ENCODE measurements at places on chromosomes 2 and 18.

DNA sequence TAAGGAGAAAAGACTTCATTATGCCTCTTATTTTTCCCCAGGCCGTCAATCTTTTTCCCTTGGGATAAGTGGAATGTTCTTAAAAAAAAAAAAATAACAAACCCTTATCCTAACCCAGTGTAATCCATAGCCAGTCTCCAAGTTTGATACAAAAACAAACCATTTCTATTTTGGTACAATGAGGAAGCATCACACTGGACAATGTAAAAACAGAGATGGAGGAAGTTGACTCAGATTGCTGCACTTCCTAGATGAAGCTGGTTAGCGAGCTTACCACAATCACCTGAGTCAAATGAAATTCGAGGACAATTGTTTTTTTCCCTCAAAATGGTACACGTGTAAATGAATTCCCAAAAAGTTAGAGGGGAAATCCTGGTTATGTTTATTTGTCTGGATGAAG, 259.7 kb downstream of the TCF4 start:
- no peak for DNase-seq

DNA sequence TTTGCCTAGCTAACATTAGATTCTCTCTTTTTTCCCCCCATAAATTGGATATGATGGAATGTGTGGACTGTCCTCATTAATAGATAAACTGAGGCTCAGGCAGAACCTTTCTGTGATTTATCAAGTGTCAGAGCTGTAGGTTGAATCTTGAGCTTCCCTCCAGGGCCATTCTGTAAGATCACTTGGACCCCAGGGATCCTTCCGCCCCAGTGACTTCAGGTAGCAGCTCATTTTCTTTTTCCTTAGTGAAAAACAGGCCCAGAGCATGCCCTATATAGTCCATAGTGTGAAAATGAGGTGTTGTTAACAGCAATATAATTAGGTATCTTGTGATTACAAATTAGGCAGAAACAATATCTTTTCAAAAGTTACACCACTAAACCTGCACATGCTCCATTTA, 269.7 kb downstream of the ZNF385B start:
- no peak for DNase-seq

DNA sequence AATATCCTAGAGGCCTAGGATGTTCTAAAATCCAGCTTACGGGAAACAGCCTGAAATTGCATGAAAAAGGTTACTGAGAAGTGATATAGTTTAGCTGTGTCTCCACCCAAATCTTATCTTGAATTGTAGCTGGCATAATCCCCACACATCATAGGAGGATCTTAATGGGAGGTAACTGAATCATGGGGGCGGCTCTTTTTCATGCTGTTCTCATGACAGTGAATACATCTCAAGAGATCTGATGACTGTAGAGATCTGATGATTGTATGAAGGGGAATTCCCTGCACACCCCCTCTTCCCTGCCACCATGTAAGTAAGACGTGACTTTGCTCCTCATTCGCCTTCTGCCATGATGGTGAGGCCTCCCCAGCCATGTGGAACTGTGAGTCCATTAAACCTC, 385.6 kb upstream of the ID2 start:
- DNase-seq = no peak

DNA sequence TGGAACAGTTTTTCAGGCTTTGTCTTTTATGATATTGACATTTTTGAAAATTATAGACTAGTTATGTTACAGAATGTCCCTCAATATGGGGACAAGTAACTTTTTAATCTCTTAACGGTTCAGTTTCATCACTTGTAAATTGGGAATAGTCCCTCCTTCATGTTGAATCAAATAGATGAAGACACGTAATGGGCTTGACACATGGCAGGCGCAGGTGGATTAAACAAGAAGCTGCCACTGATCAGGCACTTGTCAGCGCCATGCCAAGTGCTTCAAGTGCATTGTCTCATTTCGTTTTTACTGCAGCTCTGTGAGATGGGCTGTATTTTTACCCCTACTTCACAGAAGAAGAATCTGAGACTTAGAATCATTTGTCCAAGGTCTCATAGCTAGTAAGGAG, 9.5 kb upstream of the SMAD4 start:
- DNase-seq = no peak

GRCh38 chr2:63046552-63046951, 4.1 kb upstream of the OTX1 start:
- no peak for DNase-seq

- DNase-seq = no peak
These were observed 247.8 kb upstream of the HDAC4 start for GRCh38 chr2:239648607-239649006.

GRCh38 chr18:60100778-60101177, 201.0 kb downstream of the PMAIP1 start:
- no peak for DNase-seq

DNA sequence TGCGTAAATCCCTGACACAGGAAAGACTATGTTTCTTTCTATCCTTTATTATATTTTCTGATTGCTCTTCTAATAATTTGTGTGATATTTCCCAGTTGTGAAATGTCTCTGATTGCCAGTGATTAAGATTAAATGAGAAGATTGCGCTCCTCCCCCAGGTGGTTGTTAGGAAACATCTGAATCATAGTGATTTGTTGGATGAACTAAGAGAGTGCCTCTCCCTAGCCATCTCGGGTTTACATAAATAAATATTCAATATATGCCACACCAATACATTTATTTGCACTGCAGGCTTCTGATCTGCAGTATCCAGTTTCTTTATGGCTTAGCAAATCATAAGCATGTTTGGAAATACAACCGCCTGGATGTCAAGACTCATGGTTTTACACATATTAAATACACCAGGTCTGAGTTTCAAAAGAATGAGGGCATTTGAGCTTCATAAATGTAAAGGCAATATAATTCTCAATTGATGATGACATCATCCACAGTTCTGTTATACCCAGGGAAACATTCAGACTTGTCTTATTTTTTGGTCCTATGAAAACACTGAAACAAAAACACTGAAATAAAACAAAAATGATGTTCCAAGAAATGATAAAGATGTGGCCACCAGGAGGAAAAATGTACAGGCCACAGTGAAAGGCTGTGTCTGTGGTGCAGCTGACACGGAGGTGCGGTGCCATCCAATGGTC, 826.7 kb upstream of the ACVR2A start:
- no peak for DNase-seq

DNA sequence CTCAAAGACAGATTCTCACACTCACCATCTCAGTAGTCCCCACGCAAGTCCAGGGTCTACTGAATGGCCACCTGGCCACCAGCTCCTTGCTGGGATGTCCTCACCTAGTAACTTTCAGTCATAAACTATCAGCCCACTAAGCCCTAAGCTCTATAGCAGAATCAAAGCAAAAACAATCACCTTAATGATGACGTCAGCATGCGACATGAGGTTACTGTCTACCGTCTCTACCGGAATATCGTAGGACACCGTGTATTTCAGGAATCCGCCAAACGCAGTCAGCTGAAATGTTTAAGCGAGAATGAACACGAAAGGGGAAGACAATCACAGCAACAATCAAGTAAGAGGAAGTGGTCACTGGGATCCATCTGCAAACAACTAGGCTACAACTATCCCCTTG, 81.8 kb downstream of the LAMA1 start:
- DNase-seq = no peak

DNA sequence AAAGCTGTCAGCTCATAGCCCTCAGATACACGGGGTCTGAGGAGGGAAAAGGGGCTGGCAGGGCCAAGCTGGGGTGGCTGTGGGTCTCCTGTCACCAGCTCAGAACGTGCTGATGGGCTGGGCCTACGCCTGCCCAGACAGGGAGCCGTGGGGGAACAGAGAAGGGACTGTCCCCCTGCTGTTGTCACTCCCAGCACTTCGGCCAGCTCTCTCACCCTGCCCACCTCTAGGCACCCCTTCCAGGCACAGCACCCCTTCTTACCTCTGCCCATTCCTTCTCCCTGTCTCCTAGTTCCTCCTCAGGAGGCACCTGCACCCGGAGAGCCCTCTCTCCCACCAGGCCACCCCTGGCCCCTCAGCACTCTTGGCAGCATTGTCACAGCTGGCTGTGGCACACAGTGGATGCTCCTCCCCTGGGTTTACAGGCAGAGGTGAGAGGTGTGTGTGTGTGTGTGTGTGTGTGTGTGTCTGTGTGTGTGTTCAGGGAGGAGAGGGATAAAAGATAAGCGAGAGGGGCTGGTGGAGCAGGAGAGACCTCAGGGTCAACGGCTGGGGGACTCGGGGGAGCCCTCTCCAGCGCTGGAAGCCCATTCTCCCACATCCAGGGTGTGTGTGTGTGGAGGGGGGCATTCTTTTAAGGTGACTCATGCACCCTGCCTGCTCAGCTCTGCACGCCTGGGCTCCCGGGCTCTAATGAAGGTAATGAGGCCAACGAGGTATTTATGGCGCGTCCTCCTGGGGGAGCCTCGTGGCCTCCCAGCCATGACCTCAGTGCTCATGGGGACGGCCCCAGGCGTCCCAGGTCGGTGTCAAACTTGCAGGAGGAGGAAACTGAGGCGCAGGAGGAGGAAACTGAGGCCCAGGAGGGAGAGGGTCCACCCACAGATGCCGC, 66.1 kb upstream of the SMAD7 start:
- no peak for DNase-seq

GRCh38 chr2:24672589-24672988, 120.6 kb downstream of the PTRHD1 start:
- DNase-seq = no peak

GRCh38 chr2:71619230-71619741, 165.9 kb downstream of the DYSF start:
- no peak for DNase-seq

- DNase-seq = no peak
These were observed 61.0 kb downstream of the SPP2 start for GRCh38 chr2:234111523-234111922.

DNA sequence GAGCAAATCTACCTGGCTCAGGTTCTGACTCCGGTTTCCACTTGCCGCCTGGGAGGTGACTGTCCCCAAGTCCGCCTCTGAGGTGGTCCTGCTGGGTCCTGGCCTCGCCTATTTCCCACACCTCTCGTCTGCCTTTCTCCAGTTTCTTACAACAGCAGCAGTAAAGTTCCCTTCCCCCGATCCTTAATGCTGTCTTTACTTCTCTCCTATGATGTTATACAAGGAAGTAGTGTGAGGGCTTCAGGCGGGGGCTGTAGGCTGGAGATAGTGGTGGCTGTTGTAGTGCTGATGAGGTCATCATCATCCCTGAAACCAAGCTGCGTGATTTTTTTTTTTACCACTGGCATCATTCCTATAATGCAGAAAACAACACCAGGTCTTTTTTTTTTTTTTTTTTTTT, 18.9 kb downstream of the TGIF1 start:
- no peak for DNase-seq

GRCh38 chr2:51717312-51717711, 685.4 kb upstream of the NRXN1 start:
- no peak for DNase-seq

GRCh38 chr2:208370881-208371633, 35.5 kb upstream of the PTH2R start:
- DNase-seq = no peak

GRCh38 chr18:61535401-61535800, 202.2 kb downstream of the CDH20 start:
- DNase-seq = no peak

GRCh38 chr2:110124939-110125691, 9.5 kb upstream of the MALL start:
- DNase-seq = no peak

DNA sequence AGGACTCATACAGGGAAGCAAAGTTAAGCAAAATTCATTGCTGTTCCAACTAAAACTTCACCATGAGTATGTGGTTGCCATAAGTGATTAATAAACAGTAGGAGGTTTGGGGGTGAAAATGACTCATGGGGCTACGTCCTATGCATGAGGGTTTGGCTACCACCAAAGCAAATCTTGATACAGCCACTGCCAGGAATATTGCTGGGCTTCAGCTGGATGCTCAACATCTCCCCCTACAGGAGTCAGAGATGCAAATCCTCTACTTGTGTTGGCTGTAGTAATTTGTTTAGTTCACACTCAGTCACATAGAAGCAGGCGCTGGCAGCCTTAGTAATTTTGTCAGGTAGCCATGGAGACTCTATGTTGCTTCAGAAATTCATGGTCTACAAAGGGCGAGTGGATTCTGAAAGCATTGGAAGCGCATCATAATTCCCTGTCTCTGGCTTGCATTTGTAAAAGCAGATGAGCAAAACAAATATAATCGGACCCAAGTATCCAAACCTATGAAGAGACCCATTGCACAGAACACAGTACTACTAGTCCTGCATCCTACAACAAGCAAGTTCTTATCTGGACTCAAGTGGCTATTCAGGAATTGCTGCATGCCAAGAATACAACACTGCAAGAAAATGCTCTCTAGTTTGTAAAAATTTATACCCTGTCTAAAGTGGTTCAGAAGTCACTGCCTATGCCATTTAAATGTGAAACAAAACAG, 76.0 kb downstream of the CD28 start:
- no peak for DNase-seq

GRCh38 chr2:185402474-185402873, 336.1 kb upstream of the FSIP2 start:
- DNase-seq = no peak

DNA sequence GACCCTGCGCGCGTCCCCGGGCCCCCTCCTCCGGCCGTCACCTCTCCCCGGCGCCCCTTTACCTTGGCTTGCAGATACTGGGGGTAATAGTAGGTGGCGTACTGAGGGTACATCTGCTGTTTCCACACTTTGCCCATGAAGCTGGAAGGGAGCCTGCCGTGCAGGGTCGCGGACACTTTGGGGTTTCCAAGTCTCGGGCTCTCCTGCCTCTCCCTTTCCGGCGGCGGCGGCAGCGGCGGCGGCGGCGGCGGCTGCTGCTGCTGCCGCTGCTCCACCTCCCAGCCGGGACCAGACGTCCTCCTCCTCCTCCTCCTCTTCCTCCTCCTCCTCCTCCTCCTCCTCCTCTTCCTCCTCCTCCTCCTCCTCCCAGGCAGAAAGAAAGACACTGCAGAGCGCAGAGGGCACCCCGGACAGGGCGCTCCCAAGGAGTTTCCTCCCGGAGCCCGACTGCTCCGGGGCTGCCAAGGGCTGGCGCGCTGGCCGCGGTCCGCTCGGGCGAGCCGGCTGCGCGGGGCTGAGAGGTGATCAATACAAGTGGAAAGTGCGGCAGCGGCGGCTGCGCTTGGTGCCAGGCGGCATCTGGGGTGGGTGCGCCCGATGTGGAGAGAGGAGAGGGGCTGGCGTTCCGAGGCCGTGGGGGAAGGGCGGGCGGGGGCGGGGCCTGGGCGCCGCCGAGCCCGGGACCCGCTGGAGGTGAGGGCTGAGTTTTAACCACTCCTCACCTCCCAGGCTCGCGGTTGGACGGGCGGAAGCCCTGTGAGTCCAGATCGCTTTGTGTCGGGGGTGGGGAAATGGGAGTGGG, at the start of gene RBMS1:
TSS of gene RBMS1 (minus strand) at position 581 of the 802 bp plus-strand sequence. CDS start at position 137, 444 bp downstream.
- peak; percentile 17 for DNase-seq

GRCh38 chr2:196913691-196914090, 12.8 kb downstream of the PGAP1 start:
- DNase-seq = no peak
